ENCODE measurements at places on chromosomes 7 and 10. TPM values are rescaled to one million over a fixed set of nuclear protein-coding genes. Genes with fewer than 3 reads are reported as not detected.

- no peak for DNase-seq
Measured at GRCh38 chr10:33125522-33126517, 167.8 kb upstream of the ITGB1 start.

DNA sequence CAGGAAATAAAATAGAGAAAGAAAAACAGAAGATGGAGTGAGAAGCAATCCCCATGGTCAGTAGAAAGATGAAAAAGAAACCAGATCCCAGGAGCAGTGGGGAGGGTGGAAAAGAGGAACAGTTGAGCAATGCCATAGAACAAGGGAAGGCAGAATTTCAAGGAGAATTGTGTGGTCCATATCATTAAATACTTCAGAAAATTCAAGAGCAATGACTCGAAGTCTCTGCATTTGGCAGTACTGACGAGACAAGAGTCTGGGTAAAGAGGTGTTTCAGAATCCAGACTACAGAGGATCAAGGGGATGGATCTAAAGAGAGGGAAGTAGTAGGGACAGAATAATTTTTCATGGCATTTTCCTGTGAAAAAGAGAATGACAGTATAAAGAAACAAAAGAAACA, 512.6 kb downstream of the PHTF2 start:
- DNase-seq: no peak

DNA sequence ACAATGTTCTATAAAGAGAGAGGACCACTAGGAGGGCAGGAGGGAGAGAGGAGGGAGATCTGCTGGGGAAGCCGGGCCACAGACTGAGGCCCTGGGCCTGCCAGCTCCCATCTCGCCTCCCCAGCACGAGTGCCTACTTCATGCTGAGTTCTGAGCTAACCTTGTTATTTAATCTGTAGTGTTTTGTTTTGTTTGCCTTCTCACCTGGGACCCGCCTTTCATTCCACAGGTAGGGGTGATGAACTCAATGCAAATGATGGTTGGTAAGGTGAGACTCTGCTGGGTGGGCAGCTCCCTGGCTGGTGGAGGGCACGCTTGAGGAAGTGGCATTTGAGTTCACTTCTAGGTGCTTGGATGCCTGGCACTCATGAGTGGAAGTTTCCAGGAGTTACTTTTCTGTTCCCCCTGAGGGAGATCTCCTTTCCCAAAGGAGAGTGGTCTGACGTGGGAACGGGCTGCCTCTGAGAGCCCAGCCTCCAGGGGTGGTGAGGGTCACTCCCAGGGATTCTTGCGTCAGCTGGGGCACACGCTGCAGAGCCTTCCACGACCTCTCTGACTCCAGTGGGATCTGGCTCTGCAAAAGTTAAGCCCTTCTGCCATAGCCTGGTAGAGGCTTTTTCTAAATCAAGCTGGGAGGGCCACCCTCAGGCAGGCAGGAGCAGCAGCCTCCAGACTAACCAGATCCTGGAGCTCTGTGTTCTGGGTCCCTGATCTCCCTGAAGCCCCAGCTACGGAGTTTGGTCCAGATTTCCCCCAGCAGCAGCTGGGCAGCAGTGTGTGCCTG, 22.4 kb downstream of the UBTD1 start:
- DNase-seq: no peak

- DNase-seq: no peak
Measured at GRCh38 chr10:133292919-133293809, 15.5 kb downstream of the TUBGCP2 start.

GRCh38 chr10:11013836-11014235, 3.8 kb upstream of the CELF2 start:
- DNase-seq: no peak

CPN1 gene
- polyA plus RNA-seq: not detected

C10orf143 gene
- 1.9 TPM for polyA plus RNA-seq
